Activated T-helper 1 cell treated with Interleukin-2 at 50 U/mL for 16 hours (primary cell): ENCODE measurements at places on chromosomes 5 and 9.

DNA sequence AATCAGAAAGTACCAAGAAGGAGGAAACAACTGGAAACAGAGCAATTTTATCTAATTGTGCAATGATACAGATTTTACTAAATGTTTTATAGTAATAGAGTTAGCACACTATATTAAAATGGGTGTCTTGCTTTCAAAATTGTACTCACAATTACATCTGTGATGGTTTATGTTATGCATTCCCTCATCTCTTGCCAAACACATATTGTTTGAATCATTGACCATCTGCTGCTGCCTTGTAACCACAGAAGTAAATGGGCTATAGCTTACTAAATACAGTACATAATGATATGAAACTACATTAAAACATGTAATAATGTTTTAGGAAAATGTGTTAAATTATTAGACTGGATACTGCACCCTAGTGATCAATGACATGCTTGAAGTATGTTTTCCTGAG, 158.1 kb downstream of the SLC25A46 start:
- no peak for DNase-seq

DNA sequence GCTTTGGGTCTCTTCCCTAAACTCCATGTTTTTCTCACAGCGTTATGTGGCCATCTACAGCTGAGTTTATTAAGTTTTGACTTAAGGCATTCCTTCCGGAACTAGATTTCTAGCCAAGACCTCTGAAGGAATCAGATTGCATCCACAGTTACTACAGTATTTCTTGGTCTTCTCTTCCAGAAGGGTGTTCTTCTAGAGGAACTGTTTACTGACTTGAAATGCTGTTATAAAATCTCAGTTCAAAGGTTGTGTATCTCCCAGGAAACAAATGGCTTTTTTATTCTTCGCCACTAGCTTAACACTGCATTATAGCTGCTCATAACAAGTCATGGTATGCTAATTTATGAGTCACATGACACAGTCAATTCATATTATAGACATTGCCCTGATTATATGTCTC, 55.3 kb upstream of the RAD23B start:
- DNase-seq = no peak

DNA sequence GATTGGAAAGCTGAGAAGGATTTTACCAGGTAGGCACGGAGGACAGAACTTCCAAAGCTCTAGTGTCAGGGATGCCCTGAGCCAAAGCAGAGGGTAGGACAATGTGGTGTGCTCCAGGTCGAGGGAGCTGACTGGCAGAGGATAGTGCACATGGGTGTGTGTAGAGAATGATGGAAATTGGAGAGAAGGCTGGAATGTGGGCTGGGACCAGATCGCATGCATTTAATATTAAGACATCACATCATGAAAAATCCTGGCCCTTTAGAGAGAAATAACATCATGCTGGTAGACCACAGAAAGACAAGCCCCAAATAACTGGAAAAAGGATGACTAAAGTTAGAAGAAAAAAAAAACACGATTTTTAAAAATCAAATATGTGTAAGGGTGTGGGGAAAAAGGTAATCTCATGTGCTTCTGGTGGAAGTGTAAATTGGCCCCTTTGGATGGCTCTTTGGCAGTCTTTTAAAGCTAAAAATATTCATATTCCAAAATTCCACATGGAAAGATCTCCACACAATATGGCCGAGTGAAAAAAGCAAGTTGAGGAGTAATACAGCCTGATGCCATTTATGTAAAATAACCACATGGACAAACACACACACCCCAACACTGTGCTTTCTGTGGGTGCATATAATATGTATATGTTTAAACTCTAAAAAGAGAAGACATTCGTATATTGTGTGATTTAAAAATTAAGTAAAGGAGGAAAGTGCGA, 67.0 kb upstream of the TGFBR1 start:
- no peak for DNase-seq

GRCh38 chr9:73199886-73200285, 48.2 kb downstream of the ANXA1 start:
- no peak for DNase-seq

DNA sequence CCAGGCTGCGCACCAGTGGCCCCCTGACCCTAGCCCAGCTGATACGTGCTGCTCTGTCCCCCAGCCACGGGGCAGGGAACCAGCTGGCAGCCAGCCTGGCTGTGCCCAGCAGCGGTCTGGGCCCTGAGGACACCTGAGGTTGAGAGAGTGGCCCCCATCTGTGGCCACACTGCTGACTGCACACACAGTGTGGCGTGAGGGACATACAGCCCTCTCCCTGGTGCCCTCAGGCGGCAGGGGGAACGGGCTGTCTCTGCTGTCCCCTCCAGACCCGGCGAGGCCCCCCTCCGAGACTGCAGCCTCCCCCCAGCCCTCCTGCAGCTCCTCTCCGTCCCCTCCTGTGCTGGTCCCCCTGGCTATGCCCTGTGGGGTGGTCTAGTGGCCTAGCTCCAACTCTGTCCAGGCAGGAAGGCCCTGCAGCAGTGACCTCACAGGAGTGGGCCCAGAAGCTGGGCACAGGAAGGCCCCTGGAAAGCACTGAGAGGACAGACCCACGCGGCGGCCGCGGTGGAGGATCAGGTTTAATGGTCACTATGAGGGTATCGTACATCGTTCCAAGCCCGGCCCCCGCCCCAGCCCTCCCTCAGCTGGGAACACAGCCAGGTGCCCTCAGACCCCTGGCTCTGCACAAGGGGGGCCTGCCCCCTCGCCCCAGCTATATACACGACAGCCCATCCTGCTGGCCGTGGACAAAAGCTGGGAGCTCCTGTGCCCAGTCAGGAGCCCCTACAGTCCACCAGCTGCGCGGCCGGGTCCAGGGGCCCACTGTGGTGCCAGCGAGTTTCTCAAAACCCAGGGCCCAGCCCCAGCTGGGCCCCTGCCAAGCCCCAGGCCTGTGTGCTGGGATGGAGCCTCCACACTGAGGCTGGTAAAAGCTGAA, 6.8 kb upstream of the ENTPD8 start:
- no peak for DNase-seq
